ENCODE measurements at places on chromosomes 12 and 14.
A peak's percentile ranks its signal among the peaks of the same experiment; 100 is the strongest.

DNA sequence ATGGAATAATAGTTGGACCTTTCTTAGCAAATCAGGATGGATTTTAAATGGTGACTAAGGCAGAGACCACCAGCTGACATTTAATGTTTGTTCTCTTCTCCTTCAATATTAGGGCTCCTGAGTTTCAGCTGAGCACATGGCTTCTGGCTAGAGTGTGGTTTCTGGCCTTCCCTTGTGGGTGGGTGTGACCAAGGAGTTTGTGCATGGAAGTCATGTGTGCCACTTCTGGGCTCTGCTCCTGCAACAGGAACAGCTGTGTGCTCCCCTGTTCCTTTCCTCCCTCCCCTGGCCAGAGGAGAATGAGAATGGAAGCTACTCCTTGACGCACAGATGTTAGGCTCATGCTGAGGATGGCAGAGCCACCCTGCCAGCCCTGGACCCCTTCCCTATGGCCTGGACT is 44.2 kb downstream of the CCDC175 start:
- no peak for DNase-seq

GRCh38 chr12:115456946-115457689 is 773.1 kb upstream of the TBX3 start:
- peak; percentile 90 for DNase-seq

DNA sequence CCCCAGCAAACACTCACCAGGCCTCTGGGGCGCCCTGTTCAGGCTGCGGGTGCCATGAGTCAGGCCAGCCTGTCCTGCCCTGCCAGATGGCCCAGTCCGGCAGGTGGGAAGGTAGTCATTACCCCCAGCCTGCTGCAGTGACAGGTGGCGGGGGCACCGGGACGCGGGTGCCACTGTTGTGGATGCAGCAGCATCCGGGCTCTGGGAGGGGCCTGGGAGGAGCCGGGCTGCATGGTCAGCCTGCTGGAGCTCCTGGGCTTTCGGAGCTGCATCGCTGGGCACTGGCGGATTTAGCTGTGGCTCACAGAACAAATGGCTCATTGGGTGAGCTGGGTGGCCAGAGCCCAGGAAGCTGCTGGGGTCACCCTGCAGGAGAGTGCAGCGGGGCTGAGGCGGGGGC is 13.5 kb downstream of the CEP170B start:
- DNase-seq = no peak

DNA sequence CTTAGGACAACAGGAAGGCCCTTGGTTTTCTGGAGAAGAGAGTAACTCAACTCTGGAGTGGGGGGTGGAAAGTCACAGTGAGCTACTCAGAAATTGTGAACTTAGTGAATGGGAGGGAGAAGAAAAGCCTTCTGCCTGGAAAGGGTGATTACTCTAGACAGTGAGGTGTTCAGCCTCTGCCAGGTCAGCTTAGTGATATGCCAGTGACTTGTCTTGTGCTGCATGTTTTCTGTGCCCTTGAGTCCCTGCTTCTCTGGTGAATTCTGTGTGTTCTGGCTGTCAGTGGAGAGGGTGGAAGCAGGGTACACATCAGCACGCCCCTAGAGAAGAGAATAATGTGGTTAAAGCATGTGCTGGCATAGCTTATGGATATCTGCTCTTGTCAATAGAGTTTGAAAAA is 13.4 kb downstream of the ATP23 start:
- no peak for DNase-seq

GRCh38 chr12:60059180-60059579 is 463.4 kb downstream of the SLC16A7 start:
- no peak for DNase-seq

- DNase-seq = peak; percentile 47
Observed at GRCh38 chr14:68312884-68313610, 479.8 kb downstream of the ZFP36L1 start.

DNA sequence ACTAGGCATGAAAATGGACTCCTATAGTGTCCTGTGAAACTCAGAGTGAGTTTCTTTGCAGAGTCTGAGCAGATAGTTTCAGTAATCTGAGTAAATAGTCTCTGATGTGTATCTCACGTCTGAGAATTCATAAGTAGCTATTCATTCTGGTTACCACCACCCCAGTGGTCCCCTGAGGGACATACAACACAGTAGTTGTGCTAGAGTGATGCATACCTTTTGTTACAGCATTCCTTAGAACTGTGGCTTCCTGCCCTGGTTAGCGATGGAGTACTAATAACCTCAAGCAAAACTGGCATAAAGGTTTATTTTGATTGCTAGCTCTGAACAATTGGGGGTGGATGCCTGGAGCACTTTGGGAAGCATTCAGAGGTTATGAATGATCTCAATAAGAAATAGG is 114.7 kb downstream of the DAAM1 start:
- DNase-seq = no peak

DNA sequence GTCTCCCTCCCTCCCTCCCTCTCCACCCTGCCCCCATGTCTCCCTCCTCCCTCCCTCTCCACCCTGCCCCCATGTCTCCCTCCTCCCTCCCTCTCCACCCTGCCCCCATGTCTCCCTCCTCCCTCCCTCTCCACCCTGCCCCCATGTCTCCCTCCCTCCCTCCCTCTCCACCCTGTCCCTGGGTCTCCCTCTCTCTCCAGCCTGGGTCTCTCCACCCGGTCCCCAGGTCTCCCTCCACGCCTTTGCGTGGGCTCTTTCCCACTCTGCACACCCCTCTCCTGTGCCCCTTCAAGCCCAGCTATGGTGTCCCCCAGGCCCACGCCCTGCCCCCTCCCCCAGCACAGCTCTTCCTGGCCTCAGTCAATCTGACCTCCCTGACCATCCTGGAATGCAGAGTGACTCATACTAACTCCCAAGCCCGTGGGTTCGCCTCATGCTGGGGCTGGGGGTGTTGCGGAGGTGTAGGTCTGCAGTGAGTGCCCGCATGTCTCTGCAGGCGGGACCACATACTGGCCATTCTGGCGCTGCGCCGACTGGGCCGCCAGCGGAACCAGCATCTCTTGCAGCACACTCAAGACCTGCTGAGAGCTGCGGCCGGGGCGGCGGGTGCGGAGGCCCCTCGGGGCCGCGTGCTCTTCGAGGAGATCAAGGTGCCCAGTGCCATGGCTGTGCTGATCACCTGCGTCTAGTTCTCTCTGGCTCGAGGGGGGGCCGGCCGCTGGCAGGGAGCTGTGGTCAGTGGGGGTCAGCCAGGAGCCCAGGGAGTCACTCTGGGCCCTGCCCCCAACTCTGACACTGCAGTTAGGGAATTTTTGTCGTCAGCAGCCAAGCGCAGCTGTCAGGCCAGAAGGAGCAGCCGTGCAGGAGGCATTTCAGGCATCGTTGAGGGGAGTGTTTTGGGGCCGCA is 13.5 kb upstream of the TNFAIP2 start:
- DNase-seq = peak; percentile 89

GRCh38 chr12:70240673-70241072 is 2.6 kb upstream of the CNOT2 start:
- no peak for DNase-seq

GRCh38 chr14:60986500-60986899 is 5.5 kb downstream of the SLC38A6 start:
- no peak for DNase-seq

GRCh38 chr12:46387670-46388069 is 15.1 kb upstream of the SLC38A2 start:
- peak; percentile 59 for DNase-seq

GRCh38 chr14:87874676-87875075 is 118.3 kb downstream of the GALC start:
- no peak for DNase-seq

DNA sequence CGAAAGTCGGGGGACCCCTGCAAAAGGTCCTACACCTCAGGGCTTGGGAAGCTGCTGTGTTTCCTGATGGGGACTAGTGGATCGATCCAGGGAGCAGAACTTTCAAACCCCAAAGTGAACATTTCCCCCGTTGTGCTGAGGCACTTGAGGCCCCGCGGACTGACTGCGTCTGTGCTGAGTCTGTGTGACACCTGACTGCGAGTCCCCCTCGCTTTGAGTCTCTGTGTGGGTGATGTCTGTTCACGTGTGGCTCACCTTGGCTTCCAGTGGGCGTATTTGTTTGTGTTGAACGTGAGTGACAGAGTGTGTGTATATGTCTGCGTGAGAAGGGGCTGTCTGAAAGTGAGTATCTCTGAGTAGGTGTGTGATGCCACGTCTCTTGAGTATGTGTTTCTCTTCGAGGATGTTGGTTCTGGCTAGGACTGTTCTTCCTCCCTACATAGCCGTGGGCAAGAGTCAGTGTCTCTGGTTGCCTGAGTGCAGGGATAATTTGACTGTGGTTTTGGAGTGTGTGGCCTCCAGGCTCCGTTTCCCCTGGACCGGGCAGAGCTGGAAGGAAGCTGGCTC is 1.3 kb downstream of the TEAD4 start:
- DNase-seq = peak; percentile 78

- no peak for DNase-seq
Observed at GRCh38 chr14:86639146-86639545, 1109.2 kb downstream of the FLRT2 start.

GRCh38 chr12:27488479-27488878 is 35.5 kb upstream of the PPFIBP1 start:
- DNase-seq = no peak

GRCh38 chr12:26748412-26748740 is 84.6 kb downstream of the ITPR2 start:
- DNase-seq = no peak

GRCh38 chr12:21521541-21521940 is 4.6 kb upstream of the SPX start:
- DNase-seq = no peak
